ENCODE measurements at places on chromosomes 5 and 9.

DNA sequence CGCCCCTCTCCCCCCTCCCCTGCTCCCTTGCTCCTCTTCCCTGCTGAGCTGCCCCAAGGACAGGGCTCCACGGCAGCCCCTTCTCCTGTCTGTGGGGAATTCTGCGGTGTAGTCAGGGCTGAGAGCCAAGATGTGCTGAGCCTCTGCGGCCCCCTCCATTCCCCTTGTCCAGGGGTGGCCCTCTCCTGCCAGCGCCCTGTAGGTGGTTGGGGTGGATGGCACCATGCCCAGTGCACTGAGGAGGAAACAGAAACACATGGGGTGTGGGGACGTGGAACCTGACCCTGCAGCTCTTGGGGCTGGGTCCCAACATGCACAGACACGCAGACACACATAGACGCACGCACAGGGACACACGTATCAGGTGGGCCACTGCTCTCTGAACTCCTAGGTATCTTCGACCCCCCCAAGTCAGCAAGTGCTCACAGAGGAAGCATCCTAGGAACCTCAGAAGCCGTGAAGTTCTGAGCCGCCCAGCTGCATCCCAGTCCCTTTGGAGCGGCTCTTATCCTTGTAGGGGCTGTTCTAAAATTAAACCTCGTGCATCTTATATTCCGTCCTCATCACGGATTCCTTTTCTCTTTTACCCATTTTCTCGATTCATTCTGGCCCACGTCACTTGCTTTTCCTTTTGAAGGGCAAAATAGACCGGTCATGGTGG lies 64.8 kb downstream of the HMCN2 start:
- no peak for DNase-seq

DNA sequence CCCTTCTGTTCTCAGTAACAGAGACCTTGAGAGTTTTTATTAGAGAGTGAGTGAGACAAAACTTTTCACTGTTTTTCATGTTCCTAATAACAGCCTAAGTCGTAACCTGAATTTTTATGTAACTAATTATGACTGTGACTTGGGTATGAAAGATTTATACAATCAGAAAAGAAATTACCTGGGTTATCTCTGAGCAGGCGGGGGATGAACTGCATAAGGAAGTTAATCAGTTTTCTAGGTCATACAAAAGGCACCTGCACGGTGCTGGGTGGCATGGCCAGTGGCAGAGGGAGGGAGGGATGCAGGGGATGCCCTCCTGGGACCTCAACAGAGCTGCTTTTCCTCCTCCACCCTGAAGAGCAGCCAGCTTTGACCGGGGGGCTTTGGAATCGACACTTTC lies 219.8 kb downstream of the HSPA4 start:
- DNase-seq = no peak

DNA sequence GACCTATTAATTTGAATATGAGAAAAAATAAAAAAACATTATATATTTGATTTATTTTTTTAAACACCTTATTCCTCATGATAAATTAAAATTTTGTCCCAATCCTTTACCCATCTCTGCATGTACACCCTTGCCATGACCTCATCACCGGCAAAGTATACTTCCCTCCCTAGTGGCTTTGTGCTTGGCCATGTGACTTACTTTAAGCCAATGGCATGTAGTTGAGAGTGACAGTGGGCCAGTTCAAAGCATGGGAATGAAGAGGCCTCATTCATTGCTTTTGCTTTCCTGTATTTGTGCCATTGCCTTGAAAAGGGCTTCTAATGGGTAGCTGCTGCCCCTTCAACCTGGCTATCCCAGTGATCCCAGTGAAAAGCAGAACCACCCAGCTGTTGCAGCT lies 31.2 kb downstream of the C9 start:
- no peak for DNase-seq

- DNase-seq = no peak
These were observed 211.6 kb downstream of the SLIT3 start for GRCh38 chr5:169089343-169089742.

DNA sequence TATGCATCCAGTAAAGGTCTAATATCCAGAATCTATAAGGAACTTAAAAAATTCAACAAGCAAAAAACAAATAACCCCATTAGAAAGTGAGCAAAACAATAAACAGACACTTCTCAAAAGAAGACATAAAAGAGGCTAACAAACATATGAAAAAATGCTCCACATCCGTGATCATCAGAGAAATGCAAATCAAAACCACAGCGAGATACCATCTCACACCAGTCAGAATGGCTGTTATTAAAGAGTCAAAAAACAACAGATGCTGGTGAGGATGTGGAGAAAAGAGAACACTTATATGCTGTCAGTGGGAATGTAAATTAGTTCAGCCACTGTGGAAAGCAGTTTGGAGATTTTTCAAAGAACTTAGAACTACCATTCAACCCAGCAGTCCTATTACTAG lies 86.1 kb downstream of the WWC1 start:
- no peak for DNase-seq

- no peak for DNase-seq
These were observed 72.7 kb upstream of the RGMB start for GRCh38 chr5:98700730-98701129.

GRCh38 chr9:135797507-135798262 lies 95.7 kb downstream of the KCNT1 start:
- peak; percentile 22 for DNase-seq

DNA sequence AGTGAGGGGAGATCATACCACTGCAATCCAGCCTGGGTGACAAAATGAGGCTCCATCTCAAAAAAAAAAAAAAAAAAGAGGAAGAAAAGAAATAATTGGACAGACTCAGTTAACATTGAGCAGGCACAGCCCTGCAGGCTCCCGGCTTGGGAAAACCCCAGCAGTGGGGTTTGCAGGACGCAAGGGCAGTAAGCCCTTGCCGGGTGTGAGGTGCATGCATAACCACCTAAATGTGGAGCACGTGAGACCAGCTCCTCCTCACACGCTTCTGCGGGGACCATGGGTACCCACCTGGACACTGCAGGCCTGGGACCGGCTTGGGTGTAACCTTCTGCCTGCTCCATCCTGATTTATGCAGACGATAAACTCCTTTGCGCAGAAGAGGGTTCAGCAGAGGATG lies 4.8 kb upstream of the SLC6A18 start:
- no peak for DNase-seq

DNA sequence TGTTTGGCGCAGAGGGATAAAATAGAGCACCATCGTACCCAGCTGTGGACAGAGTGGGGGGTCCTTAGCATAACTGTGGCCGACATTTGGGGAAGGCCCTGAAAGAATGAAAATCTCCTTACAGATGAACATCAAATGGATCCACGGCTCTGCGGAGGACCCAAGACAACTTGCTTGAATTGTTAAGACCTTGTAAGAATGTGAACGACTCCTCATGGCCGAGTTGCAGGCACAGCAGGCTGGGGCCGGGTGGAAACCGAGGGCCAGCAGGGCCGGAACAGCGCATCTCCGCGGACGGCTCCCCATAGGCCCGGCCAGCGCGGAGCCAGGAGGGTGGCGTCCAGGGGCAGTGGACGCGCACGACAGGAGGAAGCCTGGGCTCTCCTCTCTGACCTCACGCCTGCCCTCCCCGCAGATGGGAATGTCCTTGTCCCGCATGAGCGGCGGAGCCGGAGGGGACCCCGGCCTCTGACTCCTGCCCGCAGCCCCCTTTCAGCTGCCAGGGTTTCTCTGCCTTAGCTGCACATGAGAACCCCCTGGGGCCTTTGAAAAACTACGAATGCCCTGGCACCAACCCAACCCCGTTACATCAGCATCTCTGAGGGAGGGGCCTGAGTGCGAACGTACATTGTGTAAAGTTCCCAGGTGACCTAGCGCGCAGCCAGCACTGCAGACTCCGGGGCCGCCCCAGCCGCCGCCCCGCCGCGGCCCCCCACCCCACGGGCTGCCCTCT lies 36.2 kb upstream of the PTCH1 start:
- no peak for DNase-seq

GRCh38 chr5:7186818-7187217 lies 209.1 kb upstream of the ADCY2 start:
- DNase-seq = no peak

DNA sequence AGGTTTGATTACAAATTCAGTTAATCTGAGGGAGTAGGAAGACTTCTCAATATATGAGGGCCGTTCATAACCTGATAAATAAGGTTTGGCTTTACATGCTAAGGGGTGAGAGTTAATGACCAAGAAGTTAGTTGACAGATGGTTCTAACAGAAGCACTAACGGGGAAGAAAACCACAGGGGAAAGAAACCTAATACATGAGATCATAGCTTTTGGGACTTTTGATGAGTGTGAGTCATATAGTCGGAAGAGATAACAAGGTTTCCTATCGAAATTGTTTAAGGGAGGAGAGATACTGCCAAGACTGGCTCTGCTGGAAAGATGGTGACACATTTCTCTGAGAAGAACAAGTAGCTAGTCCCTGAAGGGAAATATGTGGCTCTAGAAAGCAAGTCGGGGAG lies 140.1 kb downstream of the COX7C start:
- DNase-seq = no peak

GRCh38 chr5:65790371-65791163 lies 68.6 kb downstream of the NLN start:
- DNase-seq = no peak

- DNase-seq = no peak
These were observed 1.1 kb upstream of the FAM78A start for GRCh38 chr9:131277287-131277909.

DNA sequence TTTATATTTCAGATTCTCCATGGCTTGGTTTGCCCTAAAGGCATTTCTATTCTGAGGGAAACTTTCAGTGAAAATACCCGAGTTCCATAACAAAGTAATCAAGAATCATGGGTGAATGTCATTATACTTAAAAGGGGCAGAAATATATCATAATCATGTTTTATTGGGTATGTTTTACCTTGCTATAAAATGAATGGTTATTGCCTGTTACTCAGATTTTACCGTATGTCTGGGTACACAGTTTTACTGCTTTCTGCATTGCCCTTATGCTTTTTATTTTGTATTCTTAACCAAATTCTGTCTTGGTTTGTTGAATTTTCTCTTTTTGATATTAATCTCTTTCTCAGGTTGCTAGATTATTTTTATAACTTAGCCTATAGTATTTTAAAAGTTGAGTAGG lies 2.5 kb downstream of the GPR151 start:
- DNase-seq = no peak

DNA sequence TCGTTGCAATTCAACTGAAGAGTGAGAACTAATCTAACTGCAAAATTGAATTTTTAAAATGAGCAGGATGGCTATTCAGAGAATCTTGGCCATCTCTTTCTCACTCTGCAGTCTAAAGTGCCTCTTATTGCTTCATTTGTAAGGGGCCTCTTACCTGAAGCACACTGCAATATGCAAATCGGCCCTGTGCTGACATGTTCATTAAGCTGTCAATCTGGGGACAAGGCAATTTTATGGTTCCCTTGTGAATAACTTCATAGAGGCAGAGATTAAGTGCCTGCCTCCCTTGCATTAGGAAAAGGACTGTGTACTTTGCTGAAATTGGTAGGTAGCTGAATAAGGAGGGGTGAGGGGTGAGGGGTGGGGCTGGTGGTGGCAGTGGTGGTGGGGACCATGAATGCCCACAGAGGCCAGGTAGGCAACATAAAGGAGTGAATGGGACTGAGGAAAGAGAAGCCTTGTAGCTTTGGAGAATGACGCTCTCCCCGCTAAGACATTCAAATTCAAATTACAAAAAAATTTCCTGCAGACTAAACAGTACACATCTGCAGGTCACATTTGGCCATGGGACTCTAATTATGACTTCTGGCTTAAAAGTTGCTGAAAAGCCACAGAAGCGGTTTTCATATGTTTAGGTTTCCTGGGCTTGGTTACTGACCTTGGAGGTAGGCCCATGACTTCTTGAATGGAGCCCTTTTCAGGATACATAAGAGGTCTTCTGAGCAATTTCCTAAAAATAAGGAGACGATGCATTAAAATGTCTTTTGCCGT lies 25.0 kb downstream of the TNFSF8 start:
- no peak for DNase-seq

DNA sequence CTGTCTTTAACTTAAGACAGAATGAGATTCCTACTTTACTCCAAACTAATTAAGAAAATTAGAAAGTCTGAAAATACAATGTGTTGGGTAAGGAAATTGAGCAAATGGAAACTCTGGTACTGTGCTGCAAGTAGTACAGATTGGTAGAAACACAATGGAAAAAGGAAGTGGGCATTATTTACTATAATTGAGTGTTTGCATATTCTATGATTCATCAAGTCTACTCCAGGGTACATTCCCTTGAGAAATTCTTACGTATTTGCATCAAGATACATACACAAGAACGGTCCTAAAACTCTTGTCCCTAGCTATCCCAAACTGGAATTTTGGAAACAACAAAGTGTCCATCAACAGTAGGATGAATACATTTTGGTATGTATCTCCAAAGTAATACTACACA lies 123.5 kb upstream of the TARS1 start:
- DNase-seq = no peak

DNA sequence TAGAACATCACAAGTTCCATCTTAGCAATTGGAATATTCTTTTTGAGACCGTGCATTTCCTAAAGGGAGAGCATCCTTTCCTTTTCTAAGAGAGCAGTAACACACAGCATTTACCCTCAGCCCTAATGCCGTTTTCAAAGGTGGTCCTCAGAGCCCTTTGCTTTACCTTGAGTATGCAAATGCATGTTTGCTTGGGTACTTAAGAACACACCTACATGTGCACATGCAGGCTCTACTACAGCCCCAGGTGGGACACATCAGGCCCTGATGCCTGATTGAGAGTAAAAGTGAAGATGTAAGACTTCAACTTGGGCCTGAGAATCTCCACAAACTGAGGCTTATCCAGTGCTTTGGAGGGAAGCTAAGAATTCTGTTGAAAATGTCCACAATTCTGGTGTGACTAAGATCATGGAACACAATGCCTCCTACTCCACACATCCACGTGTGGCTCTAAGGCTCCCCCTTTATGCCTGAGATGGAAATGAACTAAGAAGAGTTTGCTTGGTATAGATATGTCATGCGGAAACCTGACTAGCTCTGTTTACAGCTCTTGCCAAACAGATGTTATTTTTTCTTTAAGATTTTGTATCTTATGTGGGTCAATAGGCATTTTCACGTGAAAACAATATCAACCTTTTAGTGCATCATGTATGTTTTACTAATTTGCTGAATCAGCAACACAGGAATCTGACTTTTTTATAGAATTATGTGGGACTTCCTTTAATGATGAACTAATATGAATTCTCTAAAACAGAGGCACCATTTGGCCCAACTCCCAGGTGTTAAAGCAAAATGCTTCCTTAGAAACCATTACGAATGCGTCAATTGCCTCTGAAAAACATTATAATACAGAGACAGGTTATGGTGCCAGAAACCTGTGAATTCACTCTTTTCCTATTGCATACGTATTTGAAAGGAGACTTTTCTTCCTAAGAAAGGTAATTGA lies 48.9 kb upstream of the SLC2A8 start:
- no peak for DNase-seq

Measured in substantia nigra (tissue), 51 donors.